Lung (tissue), 17 donors: ENCODE measurements at places on chromosomes 4 and X. TPM values are rescaled to one million over a fixed set of nuclear protein-coding genes. Genes with fewer than 3 reads are reported as not detected.

The CFAP299 gene
- total RNA-seq, result 7.9 TPM

DNA sequence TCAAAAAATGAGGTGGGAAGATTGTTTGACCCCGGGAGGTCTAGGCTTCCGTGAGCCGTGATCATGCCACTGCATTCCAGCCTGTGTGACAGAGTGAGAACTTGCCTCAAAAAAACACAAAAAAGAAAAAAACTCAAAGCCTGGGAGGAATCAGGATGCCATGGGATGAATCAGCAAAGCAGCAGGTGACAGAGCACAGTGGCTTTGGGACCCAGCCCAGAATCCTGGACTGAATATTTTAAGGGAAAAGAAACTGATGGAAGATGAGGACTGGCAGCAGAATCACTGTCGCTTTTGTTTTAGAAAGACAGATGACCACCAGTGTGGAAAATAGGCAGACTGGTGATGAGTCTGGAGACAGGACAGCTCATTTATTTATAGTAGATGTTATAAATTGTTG, 16.6 kb downstream of the S100G start:
- no peak for DNase-seq
- H3K4me1 ChIP-seq, result no peaks in the 10 kb centered on the region
- H3K4me3 ChIP-seq, result no peak overlapping the region
- no peaks in the 10 kb centered on the region for H3K36me3 ChIP-seq
- H3K27ac ChIP-seq, result no peak overlapping the region
- H3K27me3 ChIP-seq, result peaks cover 21% of the 10 kb centered on the region

The CSAG3 gene
- total RNA-seq, result not detected

DNA sequence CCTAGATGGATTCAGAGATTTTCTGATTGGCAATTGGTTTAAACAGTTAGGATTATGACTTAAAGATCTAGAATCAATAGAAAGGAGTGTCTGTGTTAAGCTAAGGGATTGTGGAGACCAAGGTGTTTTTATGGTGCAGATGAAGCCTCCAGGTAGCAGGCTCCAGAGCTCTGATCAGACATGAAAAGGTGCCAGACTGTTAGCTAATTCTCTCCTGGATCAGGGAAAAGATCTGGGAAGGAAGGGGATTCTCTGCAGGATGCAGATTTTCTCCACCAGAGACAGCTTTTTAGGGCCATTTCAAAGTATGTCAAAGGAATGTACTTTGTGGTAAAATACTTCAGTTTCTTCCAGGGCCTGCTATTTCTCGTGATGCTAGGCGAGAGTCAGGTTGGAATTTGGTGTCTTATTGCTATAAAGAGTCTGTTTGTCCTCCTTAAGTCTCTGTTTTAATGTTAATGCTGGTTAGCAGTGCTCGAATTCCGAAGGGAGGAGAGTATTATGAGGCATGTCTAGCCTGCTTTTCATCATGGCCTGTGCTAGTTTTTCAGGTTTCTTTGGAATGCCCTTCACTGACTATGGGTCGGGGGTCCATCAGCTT, 12.0 kb upstream of the GPR78 start:
- no peaks in the 10 kb centered on the region for H3K4me1 ChIP-seq
- no peak overlapping the region for H3K4me3 ChIP-seq
- no peak for DNase-seq
- no peaks in the 10 kb centered on the region for H3K36me3 ChIP-seq
- H3K27me3 ChIP-seq, result no peaks in the 10 kb centered on the region

GRCh38 chr4:4608214-4608537, 66.3 kb upstream of the STX18 start:
- no peaks in the 10 kb centered on the region for H3K36me3 ChIP-seq
- no peak overlapping the region for H3K4me3 ChIP-seq
- H3K27me3 ChIP-seq, result no peaks in the 10 kb centered on the region
- no peak overlapping the region for H3K27ac ChIP-seq

- no peak for DNase-seq
- no peak overlapping the region for H3K27ac ChIP-seq
- H3K4me1 ChIP-seq, result no peaks in the 10 kb centered on the region
- H3K4me3 ChIP-seq, result no peak overlapping the region
- no peaks in the 10 kb centered on the region for H3K36me3 ChIP-seq
Measured at GRCh38 chr4:129335276-129335675, 239.3 kb downstream of the C4orf33 start.

The SHOX gene
- not detected for total RNA-seq

- peaks cover 17% of the 10 kb centered on the region for H3K27me3 ChIP-seq
- no peak for DNase-seq
- H3K4me1 ChIP-seq, result no peaks in the 10 kb centered on the region
- H3K4me3 ChIP-seq, result no peak overlapping the region
- H3K27ac ChIP-seq, result no peak overlapping the region
Measured at GRCh38 chrX:30301963-30302362, 7.2 kb downstream of the NR0B1 start.

DNA sequence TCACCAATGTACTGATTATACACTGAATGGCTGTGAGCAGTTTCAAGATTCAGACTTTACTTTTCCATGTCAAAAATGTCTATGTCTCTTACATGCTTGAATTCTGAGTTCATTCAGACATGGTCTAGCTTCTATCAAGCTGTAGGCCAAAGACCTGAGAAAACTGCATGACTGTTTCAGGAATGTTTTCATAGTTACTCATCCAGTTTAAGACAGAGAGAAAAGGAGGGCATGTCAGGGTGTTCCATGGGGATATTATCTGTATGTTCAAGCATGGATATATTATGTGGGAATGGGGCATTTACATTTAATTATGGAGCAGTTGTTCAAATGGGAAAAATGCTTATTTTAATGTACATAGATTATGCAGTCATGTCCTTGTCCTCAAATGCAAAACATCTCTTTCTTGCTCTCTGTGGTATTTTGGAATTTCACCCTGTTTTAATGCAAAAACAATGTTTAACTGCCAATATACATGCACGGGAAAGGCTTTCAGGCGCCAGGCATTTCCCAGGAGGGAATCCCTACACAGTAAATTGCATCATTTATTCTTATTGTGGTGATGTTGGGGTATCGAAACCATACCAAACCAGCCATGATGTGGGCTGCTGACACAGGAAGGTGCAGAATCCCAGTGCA, 429.1 kb upstream of the INTU start:
- DNase-seq, result no peak
- H3K27me3 ChIP-seq, result no peaks in the 10 kb centered on the region
- no peaks in the 10 kb centered on the region for H3K4me1 ChIP-seq
- H3K27ac ChIP-seq, result no peak overlapping the region
- no peaks in the 10 kb centered on the region for H3K36me3 ChIP-seq
- H3K4me3 ChIP-seq, result no peak overlapping the region

The ZNF711 gene
- total RNA-seq, result 1.2 TPM

GRCh38 chr4:105232374-105232773, 85.7 kb downstream of the TET2 start:
- peaks cover 24% of the 10 kb centered on the region for H3K36me3 ChIP-seq
- DNase-seq, result no peak
- H3K27me3 ChIP-seq, result no peaks in the 10 kb centered on the region
- H3K4me3 ChIP-seq, result no peak overlapping the region
- H3K4me1 ChIP-seq, result no peaks in the 10 kb centered on the region
- no peak overlapping the region for H3K27ac ChIP-seq

The PTTG2 gene
- 0.52 TPM for total RNA-seq

DNA sequence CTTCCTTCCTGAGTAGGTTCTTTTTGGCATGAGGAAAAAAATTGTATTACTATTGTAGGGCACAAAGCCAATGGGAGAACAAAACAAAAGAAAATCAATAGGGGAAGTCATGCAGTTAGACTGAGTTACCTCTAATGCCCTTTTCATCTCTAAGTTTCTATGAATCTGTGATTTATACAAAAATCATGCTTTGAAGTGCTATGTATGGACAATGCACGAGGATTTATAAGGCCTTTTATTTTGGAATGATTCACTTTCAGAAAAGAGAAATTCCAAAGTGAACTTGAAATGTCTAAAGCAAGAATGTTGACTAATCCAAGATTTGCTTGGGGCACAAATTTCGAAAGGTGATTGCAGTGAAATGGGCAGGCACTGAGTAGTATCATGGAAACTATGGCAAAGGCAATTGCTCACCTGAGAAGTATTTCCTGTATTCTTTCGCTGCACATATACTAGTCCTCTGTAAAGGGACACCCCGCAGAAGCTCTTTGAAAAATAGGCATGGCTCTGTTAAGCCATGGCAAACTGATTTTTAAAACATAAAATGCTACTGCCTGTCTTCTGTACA, 52.8 kb downstream of the ADGRG4 start:
- H3K36me3 ChIP-seq, result no peaks in the 10 kb centered on the region
- no peaks in the 10 kb centered on the region for H3K4me1 ChIP-seq
- H3K4me3 ChIP-seq, result no peak overlapping the region
- DNase-seq, result no peak
- no peak overlapping the region for H3K27ac ChIP-seq

DNA sequence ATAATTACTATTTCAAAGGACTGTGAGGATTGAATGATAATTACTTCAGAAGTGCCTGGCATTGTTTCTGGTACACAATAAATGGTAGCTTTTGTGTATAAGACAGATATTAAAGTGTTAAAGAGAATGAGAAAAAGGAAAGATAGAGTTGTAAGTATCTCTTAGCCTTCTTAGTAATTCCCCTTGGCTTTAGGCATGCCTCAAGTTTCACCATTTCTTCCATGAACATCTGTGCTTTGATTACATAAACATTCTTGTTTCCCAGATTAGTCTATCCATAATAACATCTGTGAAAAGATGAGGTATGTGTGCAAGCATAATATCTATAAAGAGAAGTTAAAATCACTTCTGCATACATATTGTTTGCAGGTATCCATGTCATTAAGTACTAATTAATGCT, 230.9 kb upstream of the TEX13A start:
- DNase-seq, result no peak
- H3K4me3 ChIP-seq, result no peak overlapping the region
- H3K27ac ChIP-seq, result no peak overlapping the region
- no peaks in the 10 kb centered on the region for H3K36me3 ChIP-seq
- no peaks in the 10 kb centered on the region for H3K4me1 ChIP-seq

DNA sequence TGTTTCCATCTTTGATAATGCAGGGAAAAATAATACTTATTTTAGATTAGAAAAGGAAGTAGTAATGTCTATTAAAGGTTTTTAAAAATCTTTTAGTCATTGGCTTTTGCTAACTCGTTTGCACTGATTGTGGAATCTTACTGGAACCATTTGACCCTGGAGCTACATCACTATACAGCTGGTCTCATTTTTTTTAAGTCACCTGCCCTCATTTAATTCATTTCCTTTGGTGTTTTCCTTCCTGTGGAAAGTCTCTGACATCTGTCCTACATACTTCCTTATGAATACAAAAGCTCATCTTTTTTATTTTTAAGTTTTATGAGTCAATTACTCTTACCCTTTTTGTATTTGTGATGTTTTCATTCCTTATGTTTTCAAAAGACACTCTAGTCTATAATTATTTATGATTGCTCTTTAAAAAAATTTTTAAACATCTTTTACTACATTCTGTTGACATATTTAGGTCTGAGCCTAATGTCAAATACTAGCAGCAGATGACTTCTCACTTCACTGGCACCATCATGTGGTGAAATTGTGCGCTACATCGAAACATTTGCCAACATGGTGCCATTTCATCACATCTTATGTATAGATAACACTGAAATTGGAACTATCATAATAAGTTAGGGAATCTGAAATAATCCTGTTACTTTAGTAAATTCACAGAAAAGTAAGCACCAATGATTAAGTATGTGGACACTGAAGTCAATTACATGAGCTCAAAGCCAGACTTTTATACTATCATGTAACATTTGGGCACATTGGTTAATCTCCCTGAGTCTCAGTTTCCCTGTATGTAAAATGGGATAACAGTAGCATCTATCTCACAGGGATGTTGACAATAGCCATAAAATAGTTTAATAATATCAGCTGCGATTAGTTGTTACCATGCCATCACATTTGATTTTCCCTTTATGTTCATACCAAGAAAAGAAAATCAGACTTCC, 9.4 kb upstream of the MMAA start:
- H3K27ac ChIP-seq, result no peak overlapping the region
- H3K36me3 ChIP-seq, result no peaks in the 10 kb centered on the region
- no peaks in the 10 kb centered on the region for H3K4me1 ChIP-seq
- no peak overlapping the region for H3K4me3 ChIP-seq

The DGAT2L6 gene
- not detected for total RNA-seq

- no peaks in the 10 kb centered on the region for H3K27me3 ChIP-seq
- no peaks in the 10 kb centered on the region for H3K36me3 ChIP-seq
- no peak overlapping the region for H3K27ac ChIP-seq
- no peaks in the 10 kb centered on the region for H3K4me1 ChIP-seq
Measured at GRCh38 chr4:112807083-112807482, 170.1 kb downstream of the LARP7 start.

The PQBP1 gene
- total RNA-seq, result 33.2 TPM

- H3K4me3 ChIP-seq, result no peak overlapping the region
- H3K36me3 ChIP-seq, result no peaks in the 10 kb centered on the region
- H3K27me3 ChIP-seq, result no peaks in the 10 kb centered on the region
- no peak for DNase-seq
- H3K4me1 ChIP-seq, result no peaks in the 10 kb centered on the region
Measured at GRCh38 chr4:86233681-86234080, 126.2 kb downstream of the MAPK10 start.

- no peaks in the 10 kb centered on the region for H3K27me3 ChIP-seq
- peaks cover 6% of the 10 kb centered on the region for H3K36me3 ChIP-seq
- no peak overlapping the region for H3K4me3 ChIP-seq
- peaks cover 2% of the 10 kb centered on the region for H3K4me1 ChIP-seq
- no peak overlapping the region for H3K27ac ChIP-seq
Measured at GRCh38 chrX:7050271-7050670, 97.2 kb upstream of the STS start.

- no peaks in the 10 kb centered on the region for H3K4me1 ChIP-seq
- peaks cover 21% of the 10 kb centered on the region for H3K27me3 ChIP-seq
- H3K27ac ChIP-seq, result no peak within 1 kb of the TSS
- H3K4me3 ChIP-seq, result peak within 1 kb of the TSS; percentile 41
- no peaks in the 10 kb centered on the region for H3K36me3 ChIP-seq
Measured at GRCh38 chrX:102155806-102156179, at the start of gene BEX5. Gene BEX5 (minus strand): TSS chrX:102155977. CDS start chrX:102154265, 1,712 bp downstream.

The KANTR gene
- total RNA-seq, result 30.5 TPM

DNA sequence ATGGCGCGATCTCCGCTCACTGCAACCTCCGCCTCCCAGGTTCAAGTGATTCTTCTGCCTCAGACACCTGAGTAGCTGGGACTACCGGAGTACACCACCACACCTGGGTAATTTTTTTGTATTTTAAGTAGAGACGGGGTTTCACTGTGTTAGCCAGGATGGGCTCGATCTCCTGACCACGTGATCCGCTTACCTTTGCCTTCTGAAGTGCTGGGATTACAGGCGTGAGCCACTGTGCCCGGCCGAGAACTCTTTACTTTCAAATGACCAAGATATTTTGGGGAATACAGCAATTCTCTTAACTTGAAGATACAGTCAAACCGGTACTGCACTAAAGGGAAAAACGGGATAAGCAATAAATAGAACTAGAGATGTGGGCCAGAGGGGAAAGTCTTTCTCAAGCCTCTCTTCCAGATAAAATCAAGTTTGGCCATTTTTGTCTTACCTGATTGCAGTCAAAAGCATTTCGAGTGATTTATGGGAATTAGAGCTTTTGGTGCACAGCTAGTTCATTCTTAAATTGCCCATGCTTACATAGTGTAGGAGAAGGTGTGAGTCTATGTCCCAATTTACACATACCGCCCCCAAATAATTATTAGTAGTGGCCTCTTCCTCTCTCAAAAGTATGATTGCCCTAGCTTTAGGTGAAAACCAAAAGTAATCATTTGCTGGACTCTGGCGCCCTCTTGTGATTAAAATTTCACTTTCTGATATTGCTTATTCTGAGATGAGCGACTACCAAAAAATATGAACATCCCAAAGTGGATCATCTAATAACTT, 53.2 kb upstream of the ABCG2 start:
- H3K27ac ChIP-seq, result no peak overlapping the region
- no peaks in the 10 kb centered on the region for H3K27me3 ChIP-seq
- peak; percentile 78 for DNase-seq

The MAML3 gene
- total RNA-seq, result 16.4 TPM
